MM.1S (cell line): ENCODE measurements at places on chromosomes 7 and 10.

DNA sequence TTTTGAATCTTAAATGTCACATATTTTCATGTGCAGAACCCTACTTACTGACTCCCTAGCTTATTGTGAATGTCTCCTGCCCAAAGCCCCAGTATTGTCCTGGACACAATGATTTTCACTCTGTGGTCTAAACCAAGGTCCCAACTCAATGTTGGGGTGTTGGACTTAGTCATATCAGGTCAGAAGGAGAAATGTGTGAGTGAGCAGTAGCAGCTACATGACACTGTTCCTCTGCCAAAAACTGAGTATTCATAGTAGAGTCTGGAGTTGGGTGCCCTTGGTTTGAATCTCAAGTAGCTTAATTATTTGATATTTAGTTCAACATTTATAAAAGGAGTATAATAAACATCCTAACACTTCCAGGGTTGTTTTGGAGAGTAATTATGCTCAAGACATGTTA, 141.0 kb downstream of the CHRM2 start:
- DNase-seq, result no peak

DNA sequence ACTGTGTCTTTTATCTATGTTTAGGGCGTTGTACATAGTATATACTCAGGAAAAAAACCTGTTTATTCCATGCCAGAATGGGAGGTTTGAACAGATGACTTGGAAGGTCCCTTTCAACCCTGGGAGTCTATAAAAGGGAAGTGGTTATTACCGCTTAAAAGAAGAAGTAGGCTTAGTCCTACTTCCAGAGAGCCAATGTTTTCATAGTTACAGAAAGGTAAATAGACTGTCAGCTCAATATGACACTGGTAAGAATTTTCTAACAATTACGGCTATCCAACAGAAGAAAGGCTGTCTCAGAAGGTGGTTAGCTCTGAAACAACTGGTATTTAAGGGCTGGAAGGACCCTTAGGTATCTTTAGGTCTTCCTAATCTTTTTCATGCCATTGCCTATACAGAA, 1.1 kb upstream of the TFAM start:
- DNase-seq, result peak; percentile 45

- DNase-seq, result no peak
Measured at GRCh38 chr10:120403109-120403508, 53.9 kb upstream of the PLPP4 start.

DNA sequence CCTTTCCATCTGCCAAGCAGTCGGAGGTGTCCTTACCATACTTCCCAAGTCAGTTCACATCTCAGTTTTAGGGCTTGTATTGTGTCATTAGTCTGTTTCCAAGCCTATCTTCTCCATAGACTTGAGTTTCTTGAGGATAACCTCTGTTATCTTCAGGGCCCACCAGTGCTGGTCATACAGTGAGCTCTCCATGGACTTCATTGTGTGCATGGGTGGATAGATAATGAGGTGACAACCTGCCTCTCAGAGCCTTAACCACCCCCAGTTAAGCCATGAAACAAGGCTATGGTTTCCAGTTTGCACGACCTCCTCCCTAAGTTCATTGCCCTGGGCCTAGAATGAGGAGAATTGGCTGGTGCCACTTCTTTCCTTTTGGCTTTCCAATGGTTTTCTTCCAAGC, 38.5 kb upstream of the WAC start:
- DNase-seq, result no peak

GRCh38 chr10:100811752-100812750, 66.7 kb downstream of the PAX2 start:
- no peak for DNase-seq
